ENCODE measurements at places on chromosomes 2 and 18.

GRCh38 chr2:240440251-240440650, 4.8 kb downstream of the GPC1 start:
- DNase-seq = no peak

- DNase-seq = no peak
These were observed 54.7 kb downstream of the BIN1 start for GRCh38 chr2:127052057-127052770.

GRCh38 chr18:68665628-68666027, 49.3 kb downstream of the TMX3 start:
- DNase-seq = no peak

- DNase-seq = no peak
These were observed 6.3 kb downstream of the C2orf81 start for GRCh38 chr2:74414881-74415761.

DNA sequence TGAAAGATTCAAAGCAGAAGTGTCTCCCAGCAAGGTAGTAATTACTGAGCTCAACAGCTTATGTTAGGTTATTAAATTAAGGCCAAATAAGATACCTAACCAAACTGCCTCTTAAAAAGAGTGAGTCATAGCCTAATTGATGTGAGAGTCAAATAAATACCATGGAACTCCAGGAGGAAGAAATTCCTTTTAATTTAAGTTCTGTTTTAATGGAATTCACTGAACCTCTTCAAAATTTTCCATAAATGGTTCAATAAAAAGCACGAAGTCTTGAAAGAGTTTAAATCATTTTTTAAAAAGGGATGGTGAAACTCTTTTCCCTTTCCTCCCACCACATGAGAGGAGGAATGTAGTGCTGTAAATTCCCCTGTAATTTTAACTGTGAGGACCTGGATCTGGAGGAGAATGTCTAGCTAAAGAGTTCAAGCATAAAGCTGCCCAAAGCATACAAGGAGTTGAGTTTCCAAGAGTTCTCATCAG, 180.8 kb upstream of the MMADHC start:
- no peak for DNase-seq

DNA sequence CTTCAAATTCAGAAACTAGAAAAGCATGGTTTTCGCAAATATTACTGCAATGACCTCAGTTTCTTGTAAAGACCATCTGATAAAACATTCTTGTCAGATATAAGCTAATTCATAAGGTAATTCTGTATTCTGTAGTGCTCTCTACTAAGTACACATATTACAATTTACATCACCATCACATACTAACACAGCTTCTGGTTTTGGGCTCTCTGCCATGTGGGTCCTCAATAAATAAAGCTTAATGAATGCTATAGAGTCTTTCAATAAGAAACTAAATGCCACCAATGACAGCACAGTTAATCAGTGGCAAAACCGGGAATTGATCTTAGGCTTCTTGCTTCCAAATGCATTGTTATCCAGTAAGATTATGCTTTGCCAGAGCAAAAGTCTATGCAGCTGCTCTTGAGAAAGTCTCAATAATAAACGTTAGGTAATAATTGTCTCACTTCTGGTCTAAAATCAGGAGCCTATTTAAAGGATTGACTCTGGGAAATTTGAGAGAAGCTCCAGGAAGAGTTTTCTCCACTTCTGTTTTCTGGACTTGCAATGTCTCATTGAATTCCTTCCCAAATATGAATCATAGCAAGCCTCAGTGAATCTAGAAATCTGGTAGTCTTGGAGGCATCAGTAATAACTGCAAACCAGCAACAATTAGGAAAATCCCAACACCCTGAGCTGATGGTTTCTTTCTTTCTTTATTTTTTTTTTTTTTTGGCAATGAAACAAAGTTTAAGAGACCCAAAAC, 67.9 kb upstream of the RAPGEF4 start:
- no peak for DNase-seq
